T-helper 1 cell treated with Interleukin-12 subunit alpha and Interleukin-12 subunit beta and Interleukin-4 antibody, amounts not matched to agents 30 ng/mL and 1 ng/mL, for 36 hours (primary cell): ENCODE measurements at places on chromosomes 2 and 18. TPM values are rescaled to one million over a fixed set of nuclear protein-coding genes. Genes with fewer than 3 reads are reported as not detected.

QPCT gene
- 0.49 and 0.54 TPM in 2 replicates for total RNA-seq

KCNG3 gene
- not detected in 2 replicates for total RNA-seq

BUB1 gene
- total RNA-seq = 87.5 and 88.5 TPM in 2 replicates

TBR1 gene
- total RNA-seq = 0.05 and 0.10 TPM in 2 replicates

TRPM8 gene
- not detected in 2 replicates for total RNA-seq

MYO5B gene
- total RNA-seq = 0.27 and 0.85 TPM in 2 replicates

PCARE gene
- not detected in 2 replicates for total RNA-seq

NRBP1 gene
- total RNA-seq = 100 and 104 TPM in 2 replicates

ABCG8 gene
- not detected in 2 replicates for total RNA-seq

ARHGAP28 gene
- total RNA-seq = not detected in 2 replicates

PAIP2B gene
- 0.66 and 0.74 TPM in 2 replicates for total RNA-seq

LYG1 gene
- 2.7 and 2.8 TPM in 2 replicates for total RNA-seq

TMEM247 gene
- total RNA-seq = not detected in 2 replicates

GAL3ST2 gene
- total RNA-seq = not detected in 2 replicates

RFX8 gene
- total RNA-seq = 2.8 and 4.3 TPM in 2 replicates

VAMP5 gene
- total RNA-seq = 60.8 and 68.7 TPM in 2 replicates

MC4R gene
- not detected in 2 replicates for total RNA-seq

AGXT gene
- total RNA-seq = not detected in 2 replicates

ASIC4 gene
- total RNA-seq = not detected in 2 replicates

LANCL1 gene
- 36.6 and 36.8 TPM in 2 replicates for total RNA-seq

NOL4 gene
- total RNA-seq = not detected in 2 replicates

GREB1L gene
- total RNA-seq = not detected in 2 replicates

CD207 gene
- not detected in 2 replicates for total RNA-seq

GLI2 gene
- 2.5 TPM in 2 replicates for total RNA-seq

CROCC2 gene
- total RNA-seq = not detected in 2 replicates
